ENCODE measurements at places on chromosomes 4 and X.

DNA sequence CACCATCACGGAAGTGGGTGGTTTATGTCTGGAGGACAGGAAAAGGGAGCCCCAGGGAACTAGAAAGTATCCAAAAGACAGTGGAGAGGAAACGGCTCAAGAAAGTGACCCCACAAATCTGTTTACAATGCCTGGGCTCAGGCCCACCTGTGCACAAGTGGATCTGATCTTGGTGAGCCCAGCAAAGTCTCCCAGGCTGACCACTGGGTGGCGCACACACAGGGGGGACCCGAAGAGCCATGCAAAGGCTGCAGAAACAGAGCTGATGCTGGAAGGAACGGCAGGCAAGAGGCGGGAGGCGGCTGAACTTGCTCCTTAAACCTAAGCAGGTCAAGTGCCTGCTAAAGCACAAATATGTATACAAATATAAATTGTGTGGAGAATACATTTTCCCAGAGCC lies 9.6 kb downstream of the HAUS7 start:
- DNase-seq: peak; percentile 26

- no peak for DNase-seq
These were observed 7.0 kb downstream of the SLC9B1 start for GRCh38 chr4:103012551-103012950.

GRCh38 chrX:149296092-149296491 lies 209.0 kb downstream of the IDS start:
- no peak for DNase-seq

DNA sequence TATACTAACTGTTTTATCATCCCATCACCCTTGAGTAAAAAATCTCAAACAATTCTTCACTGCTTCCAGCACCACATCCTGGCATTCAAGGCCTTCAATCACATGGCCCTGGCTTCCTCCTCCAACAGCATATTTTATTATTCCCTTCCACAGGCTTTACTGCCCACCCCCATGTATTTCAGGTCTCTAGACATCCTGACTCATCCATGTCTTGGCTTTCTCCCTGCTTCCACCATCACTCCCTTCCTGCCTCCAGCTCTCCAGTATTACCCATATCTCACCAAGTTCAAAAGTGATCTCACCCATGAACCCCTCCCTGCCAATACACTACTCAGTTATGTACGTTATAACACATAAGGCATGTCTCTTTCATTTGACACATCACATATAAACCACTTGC lies 34.7 kb upstream of the PLAC1 start:
- no peak for DNase-seq

DNA sequence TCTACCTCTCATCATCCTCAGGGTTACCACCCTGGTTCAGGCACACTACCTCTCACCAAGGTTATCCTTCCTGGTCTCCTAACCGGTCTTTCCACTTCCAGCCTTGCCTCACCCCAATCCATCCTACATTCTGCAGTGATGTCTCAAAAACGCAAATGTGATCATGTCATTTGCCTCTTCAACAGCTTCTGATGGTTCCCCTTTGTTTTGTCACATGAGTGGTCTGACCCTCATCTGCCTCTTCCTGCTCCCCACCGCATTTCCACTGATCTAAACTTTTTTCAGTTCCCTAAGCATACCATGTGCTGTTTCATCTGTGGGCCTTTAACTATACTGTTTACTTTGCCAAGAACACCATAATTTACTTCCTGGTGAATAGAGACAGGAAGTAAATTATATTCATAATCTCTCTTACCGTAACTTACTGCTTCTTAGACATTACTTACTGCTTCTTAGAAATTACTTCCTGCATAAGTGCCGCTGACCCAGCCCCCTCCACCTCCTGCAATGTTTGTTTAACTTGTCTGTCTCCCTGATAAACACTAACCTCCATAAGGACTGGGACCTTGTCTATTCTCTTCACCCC lies 27.1 kb upstream of the NSUN7 start:
- DNase-seq: no peak

Data from activated CD4-positive, alpha-beta T cell treated with anti-CD3 and anti-CD28 coated beads for 1 hour (primary cell).